Cardiac septum (tissue), 1 donor: ENCODE measurements at places on chromosomes 4 and X. TPM values are rescaled to one million over a fixed set of nuclear protein-coding genes. Genes with fewer than 3 reads are reported as not detected.

GPRASP3 gene
- 5.7 TPM for total RNA-seq

GRCh38 chr4:171966356-171966755 is 153.2 kb downstream of the GALNTL6 start:
- DNase-seq: no peak

GRCh38 chr4:123813901-123814300 is 417.3 kb downstream of the SPRY1 start:
- DNase-seq: no peak

DNA sequence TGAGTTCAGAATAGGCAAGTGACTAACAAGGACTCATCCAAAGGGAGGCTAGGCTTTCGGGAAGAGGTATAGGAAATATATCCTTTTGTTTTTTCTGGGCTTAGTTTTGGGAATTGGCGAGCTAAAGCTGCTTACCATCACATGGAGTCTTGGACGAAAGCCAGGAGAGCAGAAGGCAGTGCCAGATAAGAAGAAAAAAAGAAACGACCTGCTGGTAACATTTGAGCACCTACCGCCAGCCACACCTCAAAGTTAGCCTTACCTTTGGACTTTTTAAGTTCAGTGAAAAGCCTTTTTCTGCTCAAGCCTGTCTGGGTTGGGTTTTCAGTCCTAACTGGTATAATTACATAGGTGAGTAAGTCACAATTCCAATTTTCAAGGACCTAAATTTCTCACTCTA is 85.1 kb upstream of the LCORL start:
- no peak for DNase-seq

RBMXL3 gene
- not detected for total RNA-seq

GRCh38 chr4:48960988-48961635 is 25.0 kb upstream of the CWH43 start:
- DNase-seq: no peak

DNA sequence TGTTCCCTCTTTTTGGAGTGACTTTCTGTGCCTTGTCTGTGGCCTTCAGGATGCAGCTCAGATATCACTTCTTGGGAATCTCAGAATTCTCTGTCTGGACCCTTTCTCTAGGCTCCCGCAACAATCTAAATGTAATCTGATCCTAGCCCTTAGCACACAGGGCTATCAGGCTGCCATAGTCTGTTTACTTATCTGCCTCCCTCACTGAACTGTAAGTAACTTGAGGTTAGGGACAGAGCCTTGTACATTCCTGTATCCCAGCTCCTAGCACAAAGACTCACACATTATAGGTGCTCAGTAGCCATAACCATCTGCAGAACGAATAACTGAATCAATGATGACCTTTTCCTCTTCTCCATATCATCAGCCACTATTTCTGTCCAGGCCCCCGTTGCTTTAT is 69.5 kb downstream of the RTL9 start:
- DNase-seq: no peak

DNA sequence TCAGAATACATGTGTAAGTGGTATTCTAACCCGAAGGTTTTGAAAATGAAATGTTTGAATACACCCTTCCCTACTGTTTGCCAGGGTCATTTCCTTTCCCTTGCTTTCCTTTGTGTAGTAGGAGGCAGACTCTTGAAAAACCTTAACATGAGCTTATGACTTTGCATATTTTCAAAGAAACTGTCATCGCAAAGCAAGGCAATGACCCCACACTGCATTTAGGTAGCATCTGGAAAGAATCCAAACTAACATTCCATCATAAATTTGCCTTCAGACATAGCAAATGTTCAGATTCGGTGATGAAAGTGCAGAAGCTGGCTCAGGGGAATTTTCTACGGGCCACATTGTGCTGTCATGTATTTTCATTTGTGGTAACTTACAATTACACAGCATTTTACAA is 32.3 kb downstream of the SH2D1A start:
- no peak for DNase-seq
